Posterior vena cava (tissue), 2 donors: ENCODE measurements at places on chromosomes 7 and 10. TPM values are rescaled to one million over a fixed set of nuclear protein-coding genes. Genes with fewer than 3 reads are reported as not detected.

AHCYL2 gene
- 13.6 TPM for total RNA-seq

NME8 gene
- total RNA-seq: 0.29 TPM

NRCAM gene
- total RNA-seq: 1.5 TPM

GRCh38 chr7:50805447-50806125 lies 22.9 kb upstream of the GRB10 start:
- DNase-seq: no peak

DNA sequence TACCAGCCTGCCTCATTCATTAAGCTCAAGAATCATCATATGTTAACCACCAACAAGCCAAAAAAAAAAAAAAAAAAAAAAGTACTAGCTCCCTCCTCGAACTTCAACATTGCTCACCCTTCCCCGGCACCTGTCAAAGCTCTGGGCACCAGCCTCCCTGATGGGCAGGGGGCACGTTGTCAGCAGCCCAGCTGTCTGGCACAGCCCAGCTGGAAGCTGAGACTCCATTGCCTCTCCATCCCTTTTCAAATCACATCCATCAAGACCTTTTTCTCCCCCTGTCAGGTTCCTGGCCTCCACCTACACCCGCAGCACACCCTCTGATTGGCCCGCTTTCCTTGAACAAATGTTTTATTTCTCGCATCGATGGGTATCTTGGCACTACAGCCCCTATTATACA lies 913.3 kb upstream of the AUTS2 start:
- no peak for DNase-seq

DNA sequence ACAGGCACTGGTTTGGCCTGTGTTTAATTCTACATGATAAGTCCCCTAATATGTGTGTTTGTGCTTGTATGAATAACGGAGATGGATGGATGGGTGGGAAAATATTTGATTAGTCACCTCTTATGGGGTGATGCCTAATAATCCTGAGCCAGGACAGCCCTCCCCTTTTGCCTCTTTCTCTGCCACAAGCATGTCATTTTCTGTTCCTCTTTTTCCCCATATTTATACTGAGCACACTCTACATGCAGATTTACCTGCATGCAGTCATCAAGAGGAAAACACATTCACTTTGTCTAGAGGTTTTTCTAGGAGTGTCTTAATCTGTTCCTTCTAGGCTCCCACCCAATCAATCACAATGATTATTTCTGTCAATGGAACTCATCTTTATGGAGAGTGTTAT lies 111.6 kb upstream of the TBX20 start:
- no peak for DNase-seq

VGF gene
- total RNA-seq: not detected

- no peak for DNase-seq
These were observed 55.1 kb upstream of the ADRB1 start for GRCh38 chr10:113988535-113988934.

PLAU gene
- 36.7 TPM for total RNA-seq

GRCh38 chr7:2821842-2822507 lies 22.1 kb downstream of the GNA12 start:
- no peak for DNase-seq

ST8SIA6 gene
- total RNA-seq: 4.5 TPM

DNA sequence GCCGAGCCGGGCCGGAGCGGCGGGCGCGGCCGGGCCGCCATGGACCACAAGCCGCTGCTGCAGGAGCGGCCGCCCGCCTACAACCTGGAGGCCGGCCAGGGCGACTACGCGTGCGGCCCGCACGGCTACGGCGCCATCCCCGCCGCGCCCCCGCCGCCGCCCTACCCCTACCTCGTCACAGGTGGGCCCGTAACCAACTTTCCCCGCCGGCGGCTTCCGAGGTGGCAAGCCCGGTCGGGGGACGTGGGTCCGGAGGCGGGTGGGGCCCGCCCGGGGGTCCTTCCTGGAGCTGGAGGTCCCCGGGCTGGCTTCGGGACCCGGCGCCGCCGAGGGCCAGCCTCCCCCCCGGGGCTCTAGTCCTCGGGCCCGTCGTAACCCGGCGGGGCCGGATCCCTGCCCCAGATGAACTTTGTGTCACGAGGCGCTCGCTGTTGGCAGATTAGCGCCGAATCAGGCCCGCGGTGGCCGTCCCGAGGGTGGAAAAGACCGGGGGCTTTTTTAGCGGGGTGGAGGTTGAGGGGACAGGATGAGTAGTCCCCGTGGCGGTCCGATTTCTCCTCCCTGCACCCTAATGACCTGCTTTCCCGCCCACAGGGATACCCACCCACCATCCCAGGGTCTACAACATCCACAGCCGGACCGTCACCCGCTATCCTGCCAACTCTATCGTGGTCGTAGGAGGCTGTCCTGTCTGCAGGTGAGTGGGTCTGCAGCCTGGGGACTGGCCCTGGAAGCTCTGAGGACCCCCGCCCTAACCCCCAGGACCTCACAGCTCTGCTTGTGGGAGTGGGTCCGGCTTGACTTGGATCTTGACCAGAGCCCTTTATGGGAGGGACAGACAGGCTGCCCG lies 496 bp downstream of the BRI3 start:
- DNase-seq: peak; percentile 88

- DNase-seq: no peak
These were observed 2.1 kb downstream of the RET start for GRCh38 chr10:43078986-43079273.

- peak; percentile 64 for DNase-seq
These were observed 27.8 kb downstream of the CXCL12 start for GRCh38 chr10:44357023-44357540.

- no peak for DNase-seq
These were observed 31.3 kb downstream of the KIN start for GRCh38 chr10:7756360-7756992.

- DNase-seq: no peak
These were observed 44.0 kb upstream of the SORBS1 start for GRCh38 chr10:95605163-95605562.

GRCh38 chr7:43394441-43395130 lies 188.3 kb upstream of the STK17A start:
- DNase-seq: no peak

ABCC2 gene
- 3.3 TPM for total RNA-seq

DNA sequence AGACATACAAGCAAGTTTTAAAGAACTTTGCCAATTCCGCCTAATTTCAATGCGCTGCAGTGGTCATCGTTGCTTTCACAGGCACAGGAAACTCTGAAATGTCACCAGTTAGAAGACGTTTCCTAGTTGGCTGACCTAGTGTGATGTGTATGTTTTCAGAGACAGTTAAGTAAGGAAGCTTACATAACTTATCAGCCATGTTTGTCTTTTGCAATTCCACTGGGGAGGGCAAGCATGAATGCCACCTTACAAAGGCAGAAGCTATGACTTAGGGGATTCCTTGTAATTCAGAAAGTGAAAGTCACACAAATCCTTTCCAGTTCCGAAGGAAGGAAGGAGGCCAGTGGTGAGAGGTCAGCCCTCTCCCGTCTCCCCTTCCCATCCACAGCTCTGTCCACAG lies 15.0 kb upstream of the NPS start:
- no peak for DNase-seq

- DNase-seq: no peak
These were observed 130.1 kb upstream of the ZEB1 start for GRCh38 chr10:31188792-31189406.

DNA sequence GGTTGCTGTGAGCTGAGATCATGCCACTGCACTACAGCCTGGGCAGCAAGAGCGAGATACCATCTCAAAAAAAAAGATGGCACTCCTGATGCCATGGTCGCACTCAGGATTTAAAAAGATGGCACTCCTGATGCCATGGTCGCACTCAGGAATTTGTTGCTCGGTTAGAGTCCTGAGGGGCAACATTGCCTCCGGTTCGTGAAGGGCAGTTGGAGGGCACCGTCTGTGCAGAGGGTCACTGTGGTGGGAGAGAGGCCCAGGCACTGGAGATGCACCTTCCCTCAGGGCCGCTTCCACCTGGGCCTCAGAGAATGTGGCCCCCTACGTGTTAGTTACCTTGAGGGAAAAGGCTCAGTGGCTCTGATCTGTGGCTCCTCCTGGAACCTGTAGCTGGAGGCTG lies 18.3 kb downstream of the GTPBP4 start:
- DNase-seq: no peak

GRCh38 chr10:71933651-71934050 lies 30.5 kb upstream of the CHST3 start:
- DNase-seq: no peak

- peak; percentile 67 for DNase-seq
These were observed 125.8 kb downstream of the PTPRN2 start for GRCh38 chr7:158461824-158462223.

SMKR1 gene
- total RNA-seq: not detected

GRCh38 chr10:83592337-83592935 lies 546.9 kb upstream of the GHITM start:
- DNase-seq: no peak

GRCh38 chr10:93495654-93496321 lies 624 bp upstream of the CEP55 start:
- DNase-seq: no peak

DNA sequence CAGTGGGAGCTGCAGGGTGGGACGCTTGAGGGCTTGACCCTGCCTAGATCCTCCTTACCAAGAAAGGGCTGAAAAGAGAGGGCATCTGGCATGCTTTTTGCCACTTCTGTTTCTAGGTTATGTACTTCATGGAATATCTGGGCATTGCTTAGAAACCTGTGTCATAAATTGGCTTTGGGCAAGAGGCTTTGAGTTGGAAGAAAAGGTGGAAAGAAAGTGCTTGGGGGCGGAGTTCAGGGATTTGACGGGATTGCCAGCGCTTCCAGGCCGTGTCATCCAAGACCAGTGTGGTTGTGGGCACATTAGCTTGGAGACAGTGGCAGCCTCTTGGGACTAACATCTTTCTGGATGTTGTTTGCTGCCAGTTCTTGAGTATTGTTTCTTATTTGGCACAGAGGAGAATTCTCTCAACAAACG lies 825 bp downstream of the ZNF862 start:
- DNase-seq: no peak

GRCh38 chr7:3767917-3768777 lies 467.1 kb downstream of the SDK1 start:
- DNase-seq: no peak

DNA sequence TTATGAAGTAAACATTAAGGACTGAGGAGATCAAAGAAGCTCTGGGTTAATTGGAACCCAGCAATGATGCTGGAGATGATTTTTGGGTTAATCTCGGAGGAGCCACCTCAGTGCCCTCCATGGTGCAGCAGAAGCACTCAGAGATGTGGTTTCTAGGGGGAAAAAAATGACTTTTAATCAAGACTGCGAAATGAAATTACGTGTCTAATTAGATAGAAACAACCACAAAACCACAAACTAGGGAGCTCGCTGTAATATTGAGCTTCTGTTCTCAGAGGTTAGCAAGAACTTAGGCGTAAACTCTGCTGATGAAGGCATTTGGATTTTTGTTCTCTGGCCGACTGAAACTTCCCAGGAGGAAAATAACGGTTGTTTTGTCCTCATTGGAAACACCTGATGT lies 319.0 kb downstream of the GRID1 start:
- DNase-seq: no peak

SPDYE11 gene
- total RNA-seq: not detected

RTKN2 gene
- total RNA-seq: 0.14 TPM

DNA sequence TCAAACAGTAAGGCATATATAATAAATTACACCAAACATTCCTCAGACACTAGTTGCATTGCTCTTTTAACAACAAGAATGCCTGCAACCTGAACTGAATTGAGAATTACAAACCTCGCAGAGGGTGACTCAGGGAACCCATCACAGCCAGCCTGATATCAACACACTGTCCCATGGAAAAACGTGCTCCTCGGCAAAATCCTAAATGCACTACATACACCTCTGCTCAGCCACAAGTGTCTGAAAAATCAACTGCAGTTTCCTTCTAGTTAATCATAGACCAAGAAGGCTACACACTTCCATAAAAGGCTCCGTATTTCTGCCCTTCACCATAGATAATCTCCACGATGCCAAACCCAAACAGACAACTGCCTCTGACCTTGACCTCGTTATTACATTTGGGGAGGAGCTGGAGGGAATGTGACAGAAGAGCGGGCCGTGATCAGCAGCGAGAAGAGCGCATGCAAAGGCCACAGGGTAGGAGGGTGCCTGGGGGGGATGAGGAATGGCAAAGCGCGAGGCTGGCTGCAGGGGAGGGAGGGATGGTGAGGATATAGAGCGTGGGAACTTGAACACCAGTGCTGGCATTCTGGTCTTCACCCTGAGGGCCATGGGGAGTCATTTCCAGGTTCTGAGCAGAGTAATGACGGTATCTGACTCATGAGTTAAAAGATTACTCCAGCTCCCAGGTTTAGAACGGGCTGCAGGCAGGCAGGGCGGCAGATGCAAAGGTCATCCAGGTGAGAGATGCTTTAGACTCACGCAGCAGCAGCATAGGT lies 201.9 kb upstream of the FRMD4A start:
- no peak for DNase-seq

PDE1C gene
- 51.3 TPM for total RNA-seq

DNA sequence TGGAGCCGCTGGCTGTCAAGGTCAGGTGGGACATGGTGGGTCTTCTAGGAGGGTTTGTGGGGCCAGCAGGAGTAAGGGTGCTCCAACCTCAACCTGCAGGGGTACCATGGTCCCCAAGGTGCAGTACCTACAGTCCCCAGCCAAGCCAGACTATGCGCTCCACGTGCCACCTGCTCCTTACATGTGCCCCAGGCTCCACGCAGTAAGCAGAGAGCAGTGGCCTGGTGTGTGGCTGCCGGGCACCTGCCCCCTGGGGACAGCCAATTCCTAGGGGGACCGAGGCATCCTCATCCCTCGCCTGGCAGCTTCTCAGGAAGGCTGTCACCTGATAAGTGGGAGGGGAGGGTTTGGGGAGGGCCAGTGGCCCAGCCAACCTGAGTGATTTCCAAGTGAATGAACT lies 11.7 kb upstream of the ZNF716 start:
- no peak for DNase-seq

- DNase-seq: peak; percentile 93
These were observed 20.5 kb upstream of the ZNF273 start for GRCh38 chr7:64882341-64883112.

DNA sequence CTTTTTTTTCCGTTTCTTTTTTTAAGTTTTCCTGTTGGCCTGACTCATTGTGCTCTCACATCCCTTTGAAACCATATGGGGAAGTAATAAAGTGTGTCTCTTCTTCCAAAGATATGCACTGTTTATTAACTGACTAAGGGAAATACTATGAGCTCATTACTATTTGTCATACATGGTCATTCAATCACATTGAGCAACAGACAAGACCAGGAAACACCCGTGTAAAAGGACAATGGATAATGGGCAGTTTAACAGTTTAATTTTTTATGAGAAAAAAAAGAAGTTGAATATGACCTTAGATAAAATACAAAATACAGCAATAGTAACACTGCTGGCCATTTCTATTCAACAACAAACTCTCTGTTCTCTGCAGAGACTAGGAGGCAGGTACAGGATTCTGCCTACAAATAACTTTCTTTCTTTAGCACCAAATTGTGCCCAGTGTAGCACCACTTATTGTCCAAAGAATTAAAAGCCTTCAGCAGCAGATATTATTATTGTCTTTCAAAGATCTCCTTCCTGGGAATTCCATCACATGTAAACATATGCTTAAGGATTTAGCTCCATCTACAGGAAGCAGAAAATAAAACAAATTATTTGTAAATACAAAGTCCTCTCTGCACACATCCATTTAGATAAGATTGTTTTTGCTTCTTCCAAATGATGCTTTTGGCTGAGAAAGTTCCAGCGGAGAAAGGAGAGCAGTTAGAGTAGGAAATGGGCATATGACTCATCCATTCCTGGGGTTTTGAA lies 55.0 kb upstream of the AKR1E2 start:
- DNase-seq: no peak
